ENCODE measurements at places on chromosomes 3 and 15. TPM values are rescaled to one million over a fixed set of nuclear protein-coding genes. Genes with fewer than 3 reads are reported as not detected.

The ACVR2B gene
- 2.8 TPM for total RNA-seq

The GPR15 gene
- total RNA-seq, result not detected

DNA sequence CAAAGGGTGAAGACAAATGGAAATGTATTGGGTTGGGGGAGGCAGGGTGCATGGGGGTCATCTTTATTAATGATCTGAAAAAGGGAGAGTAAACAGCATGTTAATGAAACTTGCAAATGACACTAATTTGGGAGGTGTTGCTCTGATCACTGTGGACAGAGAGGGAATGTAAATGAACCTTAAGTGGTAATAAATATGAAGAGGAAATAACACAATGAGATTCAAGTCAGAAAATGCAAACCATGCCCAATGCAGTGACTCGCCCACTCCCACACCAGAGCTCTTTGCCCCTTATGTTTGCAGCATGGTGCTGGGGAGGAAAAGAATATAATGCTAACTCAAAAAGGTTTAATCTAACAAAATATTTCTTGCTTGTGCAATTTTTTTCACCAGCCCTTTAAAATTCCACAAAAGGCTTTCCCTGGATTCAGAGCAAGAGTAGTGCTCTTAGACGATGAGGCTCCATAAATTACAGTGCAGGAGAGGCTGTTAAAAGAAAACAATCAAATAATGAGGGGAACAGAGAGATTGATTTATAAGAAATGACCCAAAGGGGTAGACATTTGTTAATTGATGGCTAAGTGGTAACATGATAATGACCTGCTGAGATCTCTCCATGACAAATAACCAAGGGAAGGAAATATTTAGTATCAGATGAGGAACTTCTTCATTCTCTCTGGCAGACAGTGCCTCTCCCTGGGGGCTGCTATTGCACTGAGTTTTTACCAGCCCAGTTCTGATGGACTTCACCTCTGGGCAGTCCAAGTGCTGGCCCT is 210.0 kb upstream of the PPP2R3A start:
- H3K36me3 ChIP-seq, result no peaks in the 10 kb centered on the region
- DNase-seq, result no peak
- H3K27me3 ChIP-seq, result peaks cover 11% of the 10 kb centered on the region
- no peaks in the 10 kb centered on the region for H3K4me1 ChIP-seq

DNA sequence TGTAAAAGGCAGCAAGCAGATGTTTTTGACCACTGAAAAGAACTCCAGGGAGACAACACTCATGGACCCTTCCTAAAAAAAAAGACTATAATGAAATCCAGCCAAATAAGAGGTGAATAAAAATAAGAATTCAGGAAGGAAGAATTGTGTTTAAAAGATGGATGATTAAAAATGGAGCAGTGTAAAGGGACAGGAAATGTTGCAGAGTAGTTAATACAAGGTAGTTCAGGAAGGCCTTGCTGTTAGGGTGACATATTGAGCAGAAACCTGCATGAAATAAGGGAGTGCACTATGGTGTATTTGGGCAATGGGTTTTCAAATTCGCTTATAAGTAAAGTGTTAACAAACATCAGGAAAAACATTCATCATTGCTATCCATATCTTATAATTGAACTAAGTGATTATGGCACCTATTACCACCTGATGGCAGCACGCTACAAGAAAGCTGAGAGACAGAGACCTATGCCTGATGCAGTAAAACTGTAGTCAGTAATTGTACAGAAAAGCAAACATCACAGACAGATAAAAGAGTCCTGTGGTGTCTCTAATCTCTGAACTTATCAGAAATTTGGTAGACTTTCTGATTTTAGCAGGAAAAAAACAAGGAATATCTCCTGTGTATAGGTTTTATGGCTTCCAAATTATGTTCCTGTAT is 5.8 kb upstream of the DBR1 start:
- no peaks in the 10 kb centered on the region for H3K4me1 ChIP-seq
- no peaks in the 10 kb centered on the region for H3K36me3 ChIP-seq
- H3K27ac ChIP-seq, result no peak overlapping the region

GRCh38 chr3:190205739-190206138 is 85.0 kb upstream of the P3H2 start:
- no peaks in the 10 kb centered on the region for H3K27me3 ChIP-seq
- H3K27ac ChIP-seq, result no peak overlapping the region
- no peak overlapping the region for H3K4me3 ChIP-seq
- peaks cover 3% of the 10 kb centered on the region for H3K4me1 ChIP-seq
- no peaks in the 10 kb centered on the region for H3K36me3 ChIP-seq
- no peak for DNase-seq

DNA sequence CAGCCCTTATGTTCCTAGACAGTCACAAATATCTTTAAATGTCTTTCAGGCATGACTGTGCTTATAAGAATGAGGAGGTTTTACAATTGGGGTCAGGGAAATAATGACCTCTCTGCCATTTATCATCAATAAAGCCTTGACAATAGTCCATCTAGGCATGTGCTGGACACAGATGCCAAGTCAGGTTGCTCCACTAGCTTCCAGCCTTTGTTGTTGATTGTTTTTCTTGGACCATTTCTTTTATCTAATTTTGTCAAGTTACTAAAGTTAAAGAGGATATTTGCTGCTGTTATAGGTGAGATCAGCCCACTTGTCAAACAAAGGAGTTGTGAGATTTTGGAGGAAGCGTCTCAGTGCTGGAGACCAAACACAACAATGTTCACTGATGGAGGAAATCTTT is 628.0 kb downstream of the ROBO2 start:
- no peak overlapping the region for H3K4me3 ChIP-seq
- DNase-seq, result no peak
- no peaks in the 10 kb centered on the region for H3K27me3 ChIP-seq

- no peak overlapping the region for H3K27ac ChIP-seq
- no peak overlapping the region for H3K4me3 ChIP-seq
- H3K27me3 ChIP-seq, result no peaks in the 10 kb centered on the region
- no peaks in the 10 kb centered on the region for H3K4me1 ChIP-seq
- no peaks in the 10 kb centered on the region for H3K36me3 ChIP-seq
Measured at GRCh38 chr15:55673287-55673686, 69.7 kb downstream of the PRTG start.

DNA sequence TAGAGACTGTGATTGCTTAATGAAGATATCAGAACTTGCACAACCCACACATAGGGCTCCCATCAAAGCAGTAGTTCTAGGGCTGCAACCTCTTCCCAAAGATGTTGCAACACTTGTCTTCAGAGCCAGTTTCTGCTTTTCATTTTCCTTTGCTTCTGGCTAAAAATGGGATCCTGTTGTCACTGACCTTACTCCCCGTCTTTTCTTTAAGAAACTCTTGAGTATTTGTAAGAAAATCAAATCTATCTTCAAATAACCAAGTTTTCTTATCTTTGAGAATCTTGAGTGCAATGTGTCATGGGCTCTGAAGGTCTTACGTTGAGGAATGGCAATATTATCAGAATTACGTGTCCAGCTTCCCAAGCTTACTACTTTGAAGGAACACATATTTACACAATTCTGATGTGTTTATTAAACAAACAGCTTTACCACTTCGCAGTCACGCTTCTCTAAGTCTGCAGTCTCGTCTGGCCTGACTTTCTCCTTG is 24.1 kb downstream of the CACNA1D start:
- DNase-seq, result no peak
- no peaks in the 10 kb centered on the region for H3K27me3 ChIP-seq
- peaks cover 21% of the 10 kb centered on the region for H3K4me1 ChIP-seq

GRCh38 chr15:58770519-58770856 is 614 bp upstream of the MINDY2 start:
- peak overlapping the region; percentile 91 for H3K27ac ChIP-seq
- DNase-seq, result no peak
- peak overlapping the region; percentile 90 for H3K4me3 ChIP-seq
- H3K36me3 ChIP-seq, result no peaks in the 10 kb centered on the region
- peaks cover 18% of the 10 kb centered on the region for H3K4me1 ChIP-seq

DNA sequence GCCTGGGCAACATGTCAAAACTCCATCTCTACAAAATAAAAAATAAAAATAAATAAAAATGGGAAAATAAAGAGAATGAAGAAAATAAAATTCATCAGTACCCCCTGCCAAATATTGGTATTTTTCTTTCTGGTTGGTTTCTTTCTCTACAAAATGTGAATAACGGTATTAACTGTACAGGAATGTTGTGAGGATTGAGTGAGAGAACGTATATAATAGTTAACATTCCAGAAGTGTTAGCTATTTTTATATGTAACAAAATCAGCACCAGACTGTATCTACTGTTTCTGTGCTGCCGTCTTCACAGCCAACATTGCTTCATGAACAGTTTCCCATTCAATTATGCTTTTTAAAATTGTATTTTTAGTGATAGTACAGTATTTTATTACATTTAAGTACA is 25.5 kb upstream of the RNU6-1 start:
- peaks cover 18% of the 10 kb centered on the region for H3K4me1 ChIP-seq
- H3K4me3 ChIP-seq, result no peak overlapping the region
- H3K27ac ChIP-seq, result peak overlapping the region; percentile 78
- H3K36me3 ChIP-seq, result no peaks in the 10 kb centered on the region

GRCh38 chr15:68149059-68149458 is 56.1 kb downstream of the CALML4 start:
- no peak for DNase-seq
- H3K27me3 ChIP-seq, result no peaks in the 10 kb centered on the region
- H3K36me3 ChIP-seq, result peaks cover 20% of the 10 kb centered on the region
- H3K27ac ChIP-seq, result no peak overlapping the region

Data from Panc1 (cell line).